ENCODE measurements at places on chromosomes 11 and 22.

DNA sequence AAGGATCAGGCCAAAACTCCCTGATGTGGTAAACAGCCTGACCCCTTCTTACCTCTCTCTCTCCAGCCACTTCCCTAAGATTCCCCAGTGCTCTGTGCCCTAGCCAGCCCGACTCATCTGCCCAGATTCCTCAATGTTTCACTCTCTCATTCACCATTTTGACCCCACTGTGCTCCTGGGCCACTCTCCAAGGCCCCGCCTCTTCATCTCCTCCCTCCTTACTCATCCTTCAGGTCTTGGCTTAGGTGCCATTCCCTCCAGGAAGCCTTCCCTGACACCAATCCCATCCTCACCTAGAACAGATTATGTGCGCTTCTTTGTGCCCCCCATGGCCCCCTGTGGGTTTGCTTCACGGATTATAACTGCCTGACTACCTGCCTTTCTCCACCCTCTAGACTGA is 13.2 kb downstream of the SLC43A3 start:
- no peak for DNase-seq

DNA sequence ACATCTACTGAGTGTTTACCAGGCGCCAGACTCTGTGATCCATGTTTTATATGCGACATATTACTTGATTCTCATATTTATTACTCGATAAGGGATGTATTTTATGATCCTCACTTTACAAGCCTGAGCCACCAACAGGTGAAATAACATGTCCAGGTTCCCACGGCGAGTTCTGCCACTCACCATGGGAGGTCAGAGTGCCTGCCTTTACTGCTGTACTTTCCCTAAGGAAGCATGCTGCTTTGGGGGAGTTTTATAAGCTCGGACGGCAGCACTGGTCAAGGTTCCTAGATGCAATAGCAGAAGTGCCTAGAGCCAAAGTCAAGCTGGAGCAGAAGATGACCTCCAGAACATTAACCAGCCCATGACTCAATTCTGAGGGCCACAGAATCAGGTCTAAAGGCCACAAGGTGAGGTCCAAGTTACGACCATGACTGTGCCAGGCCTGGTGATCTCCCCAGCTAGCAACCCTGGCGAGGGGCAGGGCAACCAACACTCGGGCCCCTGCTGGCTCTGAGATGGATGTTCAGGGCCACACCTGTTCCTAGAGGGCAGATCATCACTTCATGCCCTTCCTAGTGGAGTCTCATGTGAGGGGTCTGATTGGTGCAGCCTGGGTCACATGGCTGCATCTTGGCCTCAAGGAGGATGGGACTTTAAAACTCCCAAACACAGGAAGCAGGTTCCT is 14.2 kb downstream of the IFT27 start:
- DNase-seq, result no peak

DNA sequence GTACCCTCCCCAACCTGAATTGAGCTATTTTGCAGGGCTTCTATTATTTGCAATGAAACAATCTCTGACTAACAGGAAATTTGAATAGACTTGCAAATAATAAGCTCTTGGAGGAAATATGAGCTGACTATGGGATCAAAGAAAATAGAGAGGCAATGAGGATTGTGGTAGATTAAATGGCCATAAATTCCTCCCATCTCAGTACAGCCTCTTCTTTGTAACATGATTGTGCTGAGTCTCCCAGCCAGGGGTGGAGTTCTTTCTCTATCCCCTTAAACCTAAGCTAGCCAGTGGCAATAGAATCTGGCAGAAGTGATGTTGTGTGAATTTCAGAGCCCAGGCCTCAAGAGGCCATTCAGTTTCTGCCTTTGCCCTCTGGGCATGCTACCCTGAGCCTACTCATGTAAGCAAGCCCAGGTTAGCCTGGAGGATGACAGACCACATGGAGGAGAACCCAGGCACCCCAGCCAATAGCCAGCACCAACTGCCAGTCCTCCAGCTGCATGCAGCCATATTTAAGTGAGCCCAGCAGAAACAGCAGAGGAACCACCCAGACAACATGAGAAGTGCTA is 86.8 kb upstream of the TP53I11 start:
- no peak for DNase-seq

DNA sequence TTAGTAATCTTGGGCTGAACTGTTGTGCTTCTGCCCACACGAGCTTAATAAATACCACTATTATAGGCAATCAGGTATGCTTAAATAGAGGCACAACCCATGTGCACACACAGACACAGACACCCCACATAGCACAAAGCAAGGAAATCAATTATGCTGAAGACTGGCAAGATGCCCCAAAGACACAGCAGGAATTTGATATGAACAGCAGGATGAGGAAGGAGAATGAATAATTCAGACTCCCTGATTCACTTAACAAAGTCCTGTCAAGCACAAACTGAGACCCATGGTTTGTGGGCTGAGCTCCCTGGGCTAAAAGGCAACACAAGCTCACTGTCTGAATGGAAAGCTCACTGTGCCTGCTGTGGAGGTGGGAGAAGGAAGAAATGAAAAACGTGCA is 42.5 kb downstream of the RBFOX2 start:
- DNase-seq, result no peak

- no peak for DNase-seq
Measured at GRCh38 chr22:30116362-30117117, 36.3 kb downstream of the HORMAD2 start.

DNA sequence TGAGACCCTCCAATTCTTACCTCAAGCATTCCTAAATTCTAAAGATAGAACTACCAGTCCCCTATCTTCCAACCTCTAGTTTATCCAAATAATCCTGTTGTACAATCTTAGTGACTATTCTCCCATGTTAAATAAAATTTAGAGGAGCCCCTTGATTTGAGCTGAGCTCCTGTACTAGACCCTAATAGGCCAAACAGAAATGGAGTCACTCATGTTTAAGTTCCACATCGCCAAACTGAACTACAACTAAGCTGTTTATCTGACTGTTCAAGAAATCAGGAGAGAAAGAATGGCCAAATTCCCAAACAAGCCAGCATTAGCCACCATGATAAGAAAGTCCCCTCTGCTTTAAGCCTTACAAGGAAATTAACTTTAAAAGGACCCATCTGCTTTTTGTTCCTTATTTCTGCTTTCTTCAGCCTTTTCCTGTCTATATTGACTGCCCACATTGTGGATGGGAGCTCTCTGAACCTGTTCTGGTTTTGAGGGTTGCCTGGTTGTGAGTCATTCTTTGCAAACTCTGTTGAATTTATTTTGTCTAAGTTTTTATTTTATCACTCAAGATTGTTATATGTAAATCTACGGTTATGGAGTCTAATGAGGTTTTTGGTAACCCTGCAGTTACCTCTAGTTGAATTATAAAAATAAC is 90.4 kb downstream of the TTC28 start:
- DNase-seq, result no peak
